ENCODE measurements at places on chromosomes 3 and 15.

DNA sequence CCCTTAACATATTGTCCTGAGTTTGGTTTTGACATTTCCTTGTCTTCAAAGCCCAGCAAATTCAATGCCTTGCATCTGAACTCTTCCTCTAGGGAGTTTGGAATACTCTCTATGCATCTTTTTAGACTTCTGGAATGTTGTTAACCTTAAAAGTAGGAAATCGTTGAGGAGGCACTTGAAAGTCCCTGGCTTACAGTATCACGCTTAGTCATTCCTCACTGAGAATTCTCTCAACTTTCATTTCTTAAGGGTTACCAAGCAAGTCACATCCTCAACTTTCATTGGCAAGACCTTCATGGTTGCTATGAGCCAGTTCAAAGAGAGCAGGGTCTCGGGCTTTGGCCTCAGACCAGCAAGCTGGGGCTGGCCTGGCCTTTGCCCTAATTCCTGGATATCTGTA is 89.9 kb downstream of the ASB7 start:
- no peak for DNase-seq

GRCh38 chr3:157667493-157667892 is 164.3 kb upstream of the VEPH1 start:
- DNase-seq: no peak

DNA sequence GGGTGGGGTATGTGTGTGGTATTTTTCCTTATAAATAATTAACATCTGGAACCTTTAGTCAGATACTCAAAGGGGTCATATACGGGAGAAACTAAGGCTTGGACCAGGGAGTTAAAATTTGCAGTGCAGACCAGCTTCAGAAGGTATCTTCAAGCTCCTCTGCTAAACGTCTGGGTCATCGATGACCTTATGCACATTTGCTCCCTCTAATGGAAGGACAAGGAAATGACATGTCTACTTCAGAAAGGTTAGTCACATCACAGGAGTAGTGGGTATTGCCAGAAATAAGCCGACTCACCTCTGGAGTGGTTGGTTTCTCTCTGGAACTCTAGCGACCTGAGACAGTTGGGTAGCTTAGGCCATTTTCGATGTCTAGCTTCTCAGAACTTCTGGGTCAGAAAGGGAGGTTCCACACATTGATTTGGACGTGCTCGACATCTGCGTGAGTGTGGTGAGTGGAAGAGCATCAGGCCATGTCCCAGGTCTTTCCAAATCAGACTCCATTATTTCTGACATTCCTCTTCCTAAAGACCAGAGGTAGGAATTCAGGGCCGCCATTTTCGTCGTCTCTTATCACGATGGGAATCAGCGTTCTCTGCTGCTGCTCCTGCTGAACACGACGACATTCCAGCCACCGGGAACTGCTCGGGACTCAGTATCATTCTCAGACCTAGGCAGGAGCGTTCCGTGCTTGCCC is 31.8 kb upstream of the RASA2 start:
- DNase-seq: no peak

GRCh38 chr3:30438126-30438525 is 168.3 kb upstream of the TGFBR2 start:
- no peak for DNase-seq

DNA sequence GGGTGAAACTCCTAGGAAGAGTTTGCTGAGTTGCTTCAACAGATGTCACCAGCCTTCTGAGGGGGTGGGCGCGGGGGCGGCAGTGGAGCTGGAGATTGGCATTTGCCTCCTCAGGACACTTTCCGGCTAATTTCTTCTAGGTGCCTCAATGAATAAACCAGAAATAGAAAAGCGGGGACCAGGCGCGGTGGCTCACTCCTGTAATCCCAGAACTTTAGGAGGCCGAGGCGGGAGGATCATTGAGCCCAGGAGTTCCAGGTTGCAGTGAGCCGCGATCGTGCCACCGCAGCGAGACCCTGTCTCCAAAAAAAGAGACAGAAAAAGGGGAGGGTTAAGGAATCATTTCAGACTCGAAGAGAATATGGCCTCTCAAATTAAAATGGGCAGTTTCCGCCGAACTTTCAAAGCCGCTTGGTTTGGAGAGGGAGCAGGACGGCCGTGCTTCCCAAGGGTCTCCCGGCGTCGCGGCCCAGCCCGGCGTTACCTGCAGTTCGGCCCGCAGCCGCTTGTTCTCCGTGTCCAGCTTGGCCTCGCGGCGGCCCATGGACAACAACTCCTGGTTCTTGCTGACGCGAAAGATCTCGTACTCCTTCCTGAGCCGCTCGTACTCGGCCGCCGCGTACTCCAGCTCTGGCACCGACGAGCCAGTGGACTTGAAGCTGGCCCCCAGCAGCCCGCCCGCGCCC is 587 bp downstream of the NPHP3 start:
- DNase-seq: no peak

DNA sequence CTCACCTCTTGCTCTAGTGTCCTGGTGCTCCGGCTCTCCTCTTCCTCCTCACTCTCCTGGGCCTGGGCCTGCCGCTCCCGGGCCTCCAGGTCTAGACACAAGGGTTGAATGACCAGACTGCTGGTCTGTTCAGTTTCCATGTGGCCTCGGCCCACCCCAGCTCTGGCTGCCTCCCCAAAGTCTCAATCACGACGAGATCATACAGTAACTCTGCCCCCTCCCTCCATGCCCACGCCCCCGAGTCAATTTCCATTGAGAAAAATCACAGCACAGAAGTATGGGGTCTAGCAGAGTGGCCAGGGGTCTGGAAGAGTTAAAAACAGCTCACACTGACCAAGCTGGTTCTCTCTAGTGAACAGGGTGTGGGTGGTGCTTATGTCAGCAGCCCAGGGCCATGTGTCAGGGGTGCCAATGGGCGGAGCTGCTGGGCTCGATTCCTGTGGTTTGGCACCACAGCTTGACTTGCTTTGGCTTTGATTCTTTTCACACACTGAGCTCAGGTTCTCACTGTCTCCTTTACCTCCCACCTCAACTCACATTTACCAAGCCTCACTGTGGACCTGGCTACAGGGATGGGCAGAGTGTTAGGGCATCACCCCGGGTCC is 6.9 kb downstream of the C15orf62 start:
- DNase-seq: no peak

GRCh38 chr15:31156808-31157207 is 55.3 kb upstream of the TRPM1 start:
- DNase-seq: no peak

DNA sequence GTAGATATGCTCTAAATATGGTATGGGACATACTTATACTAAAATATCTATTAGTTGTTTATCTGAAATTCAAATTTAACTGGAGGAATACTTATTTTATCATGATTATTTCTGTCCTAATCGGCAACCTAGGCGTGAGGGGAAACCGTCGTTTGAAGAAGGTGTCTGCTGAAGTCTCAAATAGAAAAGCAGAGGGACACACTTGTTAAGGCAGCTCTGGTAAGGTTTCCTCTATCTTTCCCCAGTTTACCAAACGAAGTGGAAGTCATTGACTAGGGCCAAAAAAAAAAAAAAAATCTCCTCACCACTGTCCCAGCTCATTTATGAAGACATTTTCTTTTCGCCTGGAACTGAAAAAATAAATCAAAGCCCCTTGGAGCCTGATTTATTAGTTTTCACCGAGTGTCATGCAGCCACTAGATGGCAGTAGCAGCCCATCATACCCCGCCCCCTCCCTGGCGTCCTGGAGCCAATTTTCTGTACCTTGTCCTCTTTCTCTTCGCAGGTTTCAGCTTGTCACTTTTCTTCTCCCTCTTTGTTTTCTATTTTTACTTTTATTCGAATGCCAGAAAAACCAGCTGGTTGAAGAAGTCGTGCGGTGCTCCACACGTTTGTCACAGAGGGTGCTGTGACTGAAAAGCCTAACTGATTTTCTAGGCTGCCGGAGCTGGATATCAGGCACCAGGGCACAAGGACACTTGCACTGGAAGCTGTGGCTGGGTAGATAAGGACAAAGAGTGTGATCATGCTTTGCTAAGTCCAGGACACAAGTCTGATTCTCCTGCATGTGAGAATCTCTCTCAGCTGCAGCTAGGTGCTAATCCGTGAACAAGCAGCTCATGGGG is 238.7 kb downstream of the ZPLD1 start:
- DNase-seq: peak; percentile 46

GRCh38 chr3:82194870-82195269 is 433.4 kb upstream of the GBE1 start:
- DNase-seq: no peak

DNA sequence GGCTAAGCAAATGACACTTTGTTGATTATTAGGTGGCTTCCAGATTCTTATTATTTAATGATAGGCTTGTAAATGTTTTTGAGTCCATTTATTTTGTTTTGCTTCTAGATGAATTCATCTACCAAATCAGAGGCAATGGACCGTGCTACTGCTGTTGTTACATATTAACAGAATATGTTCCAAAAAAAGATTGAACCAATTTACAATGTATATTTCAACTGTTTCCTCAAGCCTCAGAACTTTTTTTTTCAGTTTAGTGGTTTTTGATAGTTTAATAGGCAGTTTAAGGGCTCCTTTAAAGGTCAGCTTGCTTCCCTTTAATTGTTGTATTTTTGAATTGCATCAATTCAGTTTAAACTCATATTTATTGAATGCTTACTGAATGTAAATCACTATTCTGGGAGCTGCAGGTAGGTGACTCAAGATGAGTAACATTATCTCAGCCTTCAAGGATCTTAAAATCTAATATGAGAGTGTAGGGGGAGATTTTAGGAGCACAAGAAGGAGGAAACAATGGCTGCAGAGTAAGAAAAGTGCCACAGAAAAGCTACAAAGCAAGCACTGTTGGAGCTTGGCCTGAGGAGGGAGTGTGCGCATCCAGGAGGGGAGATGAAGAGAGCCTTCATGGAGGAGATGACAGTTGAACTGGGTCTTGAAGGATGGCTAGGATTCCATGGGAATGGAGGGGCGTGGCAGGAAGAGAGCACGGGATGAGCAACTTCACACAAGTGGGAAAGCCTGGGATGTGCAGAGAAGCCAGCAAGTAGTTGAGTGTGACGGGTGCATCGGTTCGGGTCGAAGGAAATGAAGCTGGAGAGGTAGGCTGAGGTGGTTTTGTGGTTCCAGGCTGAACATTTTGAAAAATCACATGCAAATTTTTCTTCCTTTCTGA is 14.7 kb downstream of the MAP2K1 start:
- no peak for DNase-seq

DNA sequence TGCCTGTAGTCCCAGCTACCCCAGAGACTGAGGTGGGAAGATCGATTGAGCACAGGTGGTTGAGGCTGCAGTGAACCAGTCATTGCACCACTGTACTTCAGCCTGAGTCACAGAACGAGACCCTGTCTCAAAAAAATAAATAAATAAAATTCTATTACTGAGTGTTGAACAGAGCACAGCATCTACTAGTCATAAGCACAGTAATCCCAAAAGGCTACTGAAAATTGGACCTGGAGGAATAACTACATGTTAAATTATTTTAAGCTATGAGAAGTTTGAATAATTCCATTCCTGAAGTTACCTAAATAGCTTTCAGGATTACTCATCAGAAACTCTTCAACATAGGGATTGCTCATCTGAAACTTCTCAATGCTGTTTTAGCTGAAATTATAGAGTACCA is 43.4 kb downstream of the ARMC8 start:
- no peak for DNase-seq

DNA sequence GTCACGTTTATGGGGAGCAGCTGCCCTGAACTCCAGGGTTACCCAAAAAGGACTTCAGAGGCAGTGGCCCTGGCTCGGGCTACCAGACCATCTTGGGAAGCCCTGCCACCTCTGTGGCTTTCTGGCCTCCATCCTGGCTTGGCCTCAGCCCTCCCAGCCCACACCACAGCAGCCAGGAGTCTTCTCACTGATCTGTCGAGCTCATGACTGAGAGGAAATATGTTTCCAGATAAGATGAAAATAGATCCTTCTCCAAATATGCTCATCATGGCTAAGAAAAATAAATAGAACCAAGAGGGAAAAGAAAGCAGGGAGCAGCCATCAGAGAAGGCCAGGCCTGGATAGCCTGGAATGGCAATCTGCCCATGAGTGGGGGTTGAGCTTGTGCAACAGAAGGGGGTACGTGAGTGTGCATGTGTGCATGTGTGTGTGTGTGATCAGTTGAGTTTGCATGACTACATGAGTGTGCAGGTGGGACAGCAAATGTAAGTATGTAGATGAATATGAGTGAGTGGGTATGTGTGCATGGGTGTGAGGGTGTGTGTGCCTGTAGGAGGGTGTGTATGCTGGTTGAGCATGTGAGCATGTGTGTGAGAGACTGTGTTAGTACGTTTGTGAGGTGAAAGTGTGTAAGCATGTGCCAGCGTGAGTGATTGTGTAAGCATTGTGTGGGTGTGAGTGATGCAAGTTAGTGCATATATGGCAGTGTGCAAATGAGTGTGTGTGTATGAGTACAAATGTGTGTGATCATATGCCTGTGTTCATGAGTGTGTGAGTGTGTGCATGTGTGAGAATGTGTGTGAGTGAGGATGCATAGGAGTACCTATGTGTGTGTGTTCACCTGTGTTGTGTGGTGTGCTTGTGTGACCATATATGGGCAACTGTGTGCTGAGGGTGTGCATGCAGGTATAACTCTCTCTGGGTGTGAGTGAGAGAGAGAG is 9.9 kb upstream of the RFT1 start:
- DNase-seq: no peak

GRCh38 chr15:78715930-78716329 is 74.9 kb upstream of the CHRNB4 start:
- DNase-seq: no peak

DNA sequence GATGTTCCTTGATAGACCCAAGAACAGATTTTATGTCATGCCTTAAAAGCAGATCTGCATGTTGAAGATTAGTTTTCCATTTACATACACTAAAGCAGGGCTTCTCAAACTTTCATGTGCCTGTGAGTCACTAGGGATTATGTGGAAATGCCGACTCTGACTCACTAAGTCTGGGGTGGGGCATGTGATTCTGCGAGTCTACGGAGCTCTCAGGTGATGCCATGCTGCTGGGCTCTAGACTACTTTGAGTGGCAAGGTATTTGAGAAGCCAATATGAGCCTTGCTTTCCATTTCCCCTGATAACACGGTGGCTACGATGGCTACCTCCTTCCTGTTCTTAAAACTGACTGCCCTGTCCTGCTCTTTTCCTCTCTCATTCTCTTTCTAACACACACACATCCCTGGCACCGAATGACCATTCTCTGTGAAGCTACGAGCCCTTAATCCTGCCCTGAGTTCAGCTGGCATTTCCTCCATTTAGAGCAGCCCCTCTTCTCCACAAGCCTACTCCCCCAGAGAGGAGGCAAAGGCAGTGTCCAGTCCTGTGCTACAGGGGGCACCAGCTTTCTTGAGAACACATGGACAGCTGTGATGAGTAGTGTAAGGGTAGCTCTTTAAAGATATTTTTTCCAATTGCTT is 39.7 kb upstream of the PYGO1 start:
- no peak for DNase-seq
